ENCODE measurements at places on chromosomes 5 and 9. TPM values are rescaled to one million over a fixed set of nuclear protein-coding genes. Genes with fewer than 3 reads are reported as not detected.

SPINK13 gene
- not detected for total RNA-seq

DNA sequence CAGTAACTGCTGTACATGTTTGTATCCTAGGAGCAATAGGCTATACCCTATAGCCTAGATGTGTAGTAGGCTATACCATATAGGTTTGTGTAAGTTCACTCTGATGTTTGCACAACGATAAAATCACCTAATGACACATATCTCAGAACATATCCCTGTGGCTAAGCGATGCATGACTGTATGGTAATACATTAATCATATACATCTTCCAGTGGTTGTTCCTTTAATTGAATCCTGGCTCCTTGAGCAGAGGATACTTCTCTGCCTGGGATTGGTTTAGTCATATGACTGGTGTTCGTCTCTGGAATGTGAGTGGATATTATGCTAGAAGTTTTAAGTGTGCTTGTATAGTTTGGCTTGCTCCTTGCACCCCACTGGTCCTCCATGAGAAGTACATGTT is 425.8 kb downstream of the MAN2A1 start:
- H3K27ac ChIP-seq: no peak overlapping the region
- no peak for DNase-seq

- H3K27me3 ChIP-seq: no peaks in the 10 kb centered on the region
- DNase-seq: no peak
- no peak overlapping the region for H3K4me3 ChIP-seq
- peaks cover 16% of the 10 kb centered on the region for H3K4me1 ChIP-seq
- no peak overlapping the region for H3K27ac ChIP-seq
These were observed 151.3 kb upstream of the TLX3 start for GRCh38 chr5:171157775-171158174.

DNA sequence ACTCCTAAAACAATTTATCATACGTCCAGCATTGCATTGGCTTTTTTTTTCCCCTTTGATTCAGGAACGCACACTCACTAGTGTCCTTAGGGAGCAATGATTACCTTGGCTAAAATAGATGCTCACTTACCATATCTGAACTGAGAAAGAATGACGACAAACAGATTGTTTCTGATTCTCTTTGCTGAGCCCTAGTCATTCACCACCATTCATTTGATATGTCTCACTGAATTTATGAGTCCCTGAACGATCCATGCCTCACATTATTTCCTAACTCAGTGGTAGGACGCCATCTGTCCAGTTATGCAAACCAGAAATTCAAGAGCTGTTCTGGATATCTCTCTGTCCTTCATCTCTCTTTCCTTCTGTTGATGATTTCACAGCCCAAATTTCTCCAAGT is 39.3 kb upstream of the DAB2 start:
- no peak for DNase-seq
- no peaks in the 10 kb centered on the region for H3K36me3 ChIP-seq
- peaks cover 4% of the 10 kb centered on the region for H3K27me3 ChIP-seq
- H3K4me3 ChIP-seq: no peak overlapping the region
- H3K27ac ChIP-seq: no peak overlapping the region

- H3K4me1 ChIP-seq: no peaks in the 10 kb centered on the region
- H3K36me3 ChIP-seq: peaks cover 57% of the 10 kb centered on the region
- DNase-seq: no peak
- H3K27me3 ChIP-seq: no peaks in the 10 kb centered on the region
- no peak overlapping the region for H3K4me3 ChIP-seq
- H3K27ac ChIP-seq: no peak overlapping the region
These were observed 50.9 kb downstream of the NFX1 start for GRCh38 chr9:33341182-33341581.

All from mesothelial cell of epicardium (in vitro differentiated cells).